AG09309 (cell line): ENCODE measurements at places on chromosomes 11 and 22.

DNA sequence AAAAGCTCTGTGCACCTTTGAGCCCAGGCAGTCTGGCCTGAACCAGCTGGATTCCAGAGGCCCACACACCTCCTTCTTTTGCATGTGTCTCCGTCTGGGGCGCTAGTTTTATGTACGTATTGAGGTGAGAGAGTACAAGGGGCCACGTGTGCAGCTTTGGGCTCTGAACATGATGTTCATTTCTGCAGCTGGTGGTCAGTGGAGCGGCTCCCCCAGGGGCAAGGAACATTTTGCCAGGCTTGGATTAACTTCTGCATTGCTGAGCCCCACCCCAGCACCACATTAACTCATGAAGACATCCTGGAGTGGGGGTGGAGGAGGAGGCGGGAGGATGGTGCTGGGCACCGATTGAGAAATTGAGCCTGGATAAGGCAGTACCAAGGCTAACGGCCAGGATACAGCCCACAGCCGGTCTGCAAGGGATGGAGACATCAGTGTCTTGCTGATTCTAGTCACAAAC is 13.8 kb downstream of the USP2 start:
- DNase-seq: no peak

DNA sequence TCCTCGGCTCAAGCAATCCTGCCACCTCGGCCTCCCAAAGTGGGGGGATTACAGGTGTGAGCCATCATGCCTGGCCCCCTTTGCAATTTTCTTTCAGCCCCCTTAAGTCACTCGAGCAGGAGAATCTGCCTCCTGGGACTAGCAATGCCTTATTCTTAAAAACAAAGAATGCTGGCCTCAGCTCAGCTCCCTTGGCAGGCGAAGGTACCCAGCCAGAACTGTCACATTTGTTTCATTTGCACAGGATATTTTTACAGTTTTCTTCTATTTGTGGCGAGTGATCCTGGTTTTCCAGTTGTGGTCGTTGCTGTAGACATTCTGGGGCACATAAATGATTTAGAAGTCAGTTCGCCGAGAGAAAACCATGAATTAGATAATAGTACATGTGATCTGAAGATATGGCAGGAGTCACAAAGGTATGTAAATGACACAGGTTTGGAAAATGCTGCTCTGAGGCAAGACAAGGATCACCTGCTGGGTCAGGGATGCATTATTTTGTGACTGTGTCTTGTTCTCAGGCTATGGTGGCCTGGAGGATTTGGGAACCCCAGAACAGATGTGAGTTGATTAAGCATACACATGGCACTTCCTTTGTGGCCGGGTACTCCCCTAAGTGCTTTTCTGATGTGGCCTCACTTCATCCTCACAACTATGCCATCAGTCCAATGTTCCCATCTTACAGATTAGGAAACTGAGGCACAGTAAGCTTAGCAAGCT is 51.2 kb upstream of the SLC22A12 start:
- DNase-seq: no peak

DNA sequence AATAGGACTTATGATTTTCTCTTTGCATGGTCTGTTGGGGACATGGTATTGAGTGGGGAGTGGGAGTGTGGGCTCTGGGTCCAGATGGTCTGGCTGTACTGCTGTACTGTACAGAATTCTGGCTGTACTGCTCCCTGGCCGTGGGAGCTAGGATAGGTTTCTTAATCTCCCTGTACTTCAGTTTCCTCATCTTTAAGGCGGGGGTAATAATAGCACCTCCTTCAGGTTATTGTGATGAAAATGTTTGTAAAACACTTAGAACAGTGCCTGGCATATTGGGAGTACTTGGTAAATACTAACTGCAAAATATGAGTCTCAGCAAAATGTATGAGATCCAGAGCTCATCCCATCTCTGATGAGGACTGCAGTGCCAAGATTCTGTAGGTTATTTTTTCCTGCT is 198.6 kb downstream of the KIF18A start:
- no peak for DNase-seq

DNA sequence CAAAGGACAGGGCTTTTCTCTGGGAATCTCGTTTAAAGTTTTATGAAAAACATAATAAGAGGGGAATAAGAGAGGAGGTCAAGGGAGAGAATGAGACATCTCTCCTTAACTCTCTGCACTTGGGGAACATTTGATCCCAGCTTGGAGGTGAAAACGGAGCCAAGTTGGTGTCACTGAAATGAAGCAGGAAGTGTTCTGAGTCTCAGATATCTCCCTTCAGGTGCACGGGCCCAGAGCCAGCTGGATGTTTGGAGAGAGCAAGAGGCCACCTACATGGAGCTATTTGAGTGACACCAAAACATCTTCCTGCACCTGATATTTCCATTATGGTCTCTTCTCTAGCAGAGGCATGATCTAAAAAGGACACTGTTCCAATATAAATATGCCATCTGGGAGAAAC is 85.7 kb downstream of the BLID start:
- no peak for DNase-seq

DNA sequence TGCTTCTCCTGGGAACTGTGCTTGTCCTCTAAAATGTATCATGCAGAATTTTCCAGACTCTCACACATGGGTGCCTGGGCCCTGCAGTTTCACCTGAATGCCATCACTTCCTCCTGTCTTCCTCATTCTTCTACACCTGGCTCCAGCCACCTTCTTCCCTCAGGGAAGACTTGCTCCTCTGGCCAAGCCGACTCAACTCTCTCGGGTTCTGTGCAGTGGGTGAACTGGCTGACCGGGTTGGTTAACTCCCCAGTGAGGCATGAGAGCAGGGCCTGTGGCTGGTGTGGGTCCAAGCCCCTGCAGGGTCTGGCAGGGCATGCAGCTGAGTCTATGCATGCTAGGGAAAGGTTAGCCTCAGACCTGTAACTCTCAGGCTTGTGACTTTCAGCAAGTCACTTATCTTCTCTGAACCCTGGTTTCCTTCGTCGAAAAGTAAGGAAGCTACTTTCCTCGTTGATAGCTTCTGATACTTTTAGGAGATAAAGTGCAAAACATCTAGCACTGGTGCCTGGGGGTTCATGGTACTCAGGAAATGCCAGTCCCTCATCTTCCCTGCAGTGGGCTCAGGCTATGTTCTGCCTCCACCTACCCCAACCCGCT is 11.9 kb downstream of the CD82 start:
- no peak for DNase-seq

- DNase-seq: no peak
Measured at GRCh38 chr11:127049486-127049885, 48.9 kb upstream of the KIRREL3 start.

- DNase-seq: no peak
Measured at GRCh38 chr11:69567951-69568808, 72.8 kb upstream of the CCND1 start.

DNA sequence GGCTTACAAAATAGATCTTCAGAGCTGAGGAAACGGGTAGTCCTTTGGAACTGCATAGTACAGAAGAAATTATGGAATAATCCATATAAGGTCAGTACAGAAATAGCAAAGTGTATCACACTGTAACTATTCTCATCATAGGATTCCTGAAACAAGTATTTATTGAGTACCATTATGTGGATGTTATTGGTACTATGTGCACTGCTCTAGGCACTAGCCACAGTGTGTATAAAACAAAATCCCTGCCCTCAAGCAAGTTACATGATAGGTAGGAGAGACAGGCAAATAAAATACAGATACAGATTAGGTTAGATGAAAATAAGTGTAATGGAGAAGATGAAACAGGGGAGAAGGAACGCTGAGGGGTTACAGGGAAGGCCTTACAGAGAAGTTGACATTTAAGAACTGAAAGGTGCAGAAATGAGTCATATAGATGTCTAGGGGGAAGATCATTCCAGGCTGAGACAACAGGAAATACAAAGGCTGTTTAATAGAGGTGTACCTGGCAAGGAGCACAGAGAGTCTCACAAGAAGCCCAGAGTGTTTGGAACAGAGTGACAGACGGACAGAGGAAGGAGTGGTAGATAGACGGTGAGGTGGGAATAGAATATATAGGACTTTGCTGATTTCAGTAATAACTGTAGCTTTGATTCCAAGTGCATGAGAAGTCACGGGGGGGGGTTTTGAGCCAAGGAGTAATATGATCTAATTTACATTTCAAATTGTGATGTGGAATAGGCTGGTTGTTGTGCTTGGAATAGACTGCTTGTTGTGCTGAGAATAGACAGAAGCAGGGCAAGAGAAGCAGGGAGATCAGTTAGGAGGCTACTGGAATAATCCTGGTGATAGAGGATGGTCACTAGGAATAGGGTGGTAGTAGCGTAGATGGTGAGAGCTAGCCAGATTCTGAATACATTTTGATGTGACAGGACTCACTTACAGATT is 13.7 kb downstream of the RNF141 start:
- DNase-seq: no peak

DNA sequence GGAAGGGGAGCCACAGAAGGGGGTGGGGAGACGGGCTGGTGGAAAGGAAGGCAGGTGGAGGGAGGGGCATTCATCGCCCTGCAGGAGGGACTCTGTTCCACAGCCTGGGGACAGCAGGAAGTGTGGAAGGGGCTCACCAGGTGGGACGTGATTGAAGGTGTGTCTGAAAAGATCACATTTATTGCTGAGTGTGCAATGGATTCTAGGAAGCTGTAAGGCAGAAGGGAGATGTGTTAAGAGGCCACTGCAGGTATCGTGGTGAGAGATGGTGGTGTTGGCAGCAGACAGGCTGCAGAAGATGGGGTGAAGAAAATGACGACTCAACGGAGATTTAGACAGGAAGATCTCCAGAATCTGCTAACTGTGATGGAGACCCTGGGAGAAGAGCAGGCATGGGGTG is 537.4 kb downstream of the MN1 start:
- no peak for DNase-seq

GRCh38 chr11:12251666-12252560 is 125.5 kb upstream of the PARVA start:
- DNase-seq: no peak

DNA sequence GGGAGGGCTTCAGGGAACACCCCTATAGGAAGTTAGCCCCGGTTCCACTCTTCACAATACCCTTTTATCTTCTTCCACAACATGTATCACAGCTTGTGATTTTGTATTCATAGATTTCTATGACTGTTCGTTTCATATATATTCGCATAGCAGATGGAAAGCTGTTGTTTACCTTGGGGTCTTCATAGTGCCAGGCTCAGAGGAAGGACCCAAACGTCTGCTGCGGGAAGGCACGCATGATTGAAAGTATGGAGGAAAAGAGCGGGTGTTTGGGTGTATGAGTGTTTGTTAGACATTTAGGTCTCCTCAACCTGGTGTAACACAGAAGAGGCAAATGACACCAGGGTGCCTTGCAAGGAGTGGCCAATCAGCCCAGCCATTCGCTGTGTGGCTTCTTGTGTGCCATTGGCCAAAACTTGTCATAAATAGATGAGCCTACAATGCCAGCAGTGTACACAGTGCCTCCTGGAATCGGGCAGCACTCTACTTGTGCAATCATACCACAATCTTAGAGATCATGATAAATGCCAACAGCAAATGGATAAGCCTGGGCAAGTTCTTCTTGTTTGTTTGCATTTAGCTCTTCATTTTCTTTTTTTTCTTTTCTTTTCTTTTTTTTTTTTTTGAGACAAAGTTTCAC is 10.9 kb upstream of the ADA2 start:
- no peak for DNase-seq

GRCh38 chr11:102767800-102768199 is 12.6 kb downstream of the MMP10 start:
- no peak for DNase-seq

GRCh38 chr11:28981381-28981780 is 873.2 kb downstream of the METTL15 start:
- no peak for DNase-seq

DNA sequence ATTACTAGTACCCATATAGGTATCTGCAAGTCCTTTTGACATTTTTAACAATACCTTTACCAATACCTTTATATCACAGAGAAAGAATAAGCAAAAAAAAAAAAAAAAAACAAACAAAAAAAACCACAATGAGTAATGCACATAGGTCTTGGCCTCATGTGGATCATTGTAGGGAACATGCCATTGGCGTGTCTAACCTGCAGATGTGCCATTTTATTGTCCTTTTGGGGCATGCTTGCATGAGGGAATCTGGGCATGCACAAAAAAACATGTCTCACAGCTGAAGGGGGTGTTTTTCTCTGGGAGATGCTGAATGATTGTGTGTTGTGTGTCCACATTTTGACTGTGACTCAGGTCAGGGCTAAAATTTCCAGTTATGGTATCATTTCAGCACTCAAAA is 361.6 kb downstream of the GUCY1A2 start:
- no peak for DNase-seq

GRCh38 chr11:9396752-9397151 is 12.3 kb downstream of the IPO7 start:
- no peak for DNase-seq

DNA sequence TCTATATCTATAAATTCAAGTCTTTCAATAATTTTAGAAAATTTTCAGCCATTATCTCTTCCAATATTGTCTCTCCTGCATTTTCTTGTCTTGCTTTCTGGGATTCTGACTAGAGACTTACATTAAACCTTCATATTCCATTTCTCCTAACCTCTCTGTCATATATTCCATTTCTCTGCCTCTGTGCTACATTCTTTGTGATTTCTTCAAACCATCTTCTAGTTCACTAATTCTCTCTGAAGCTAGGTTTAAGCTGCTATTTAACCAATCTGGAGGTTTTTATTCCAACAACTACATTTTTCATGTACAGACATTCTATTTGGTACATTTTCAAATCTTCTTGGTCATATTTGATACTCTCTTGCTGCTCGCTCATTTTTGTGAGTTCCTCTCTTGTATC is 122.5 kb downstream of the TTC28 start:
- no peak for DNase-seq

GRCh38 chr22:48416396-48417224 is 1411.1 kb downstream of the BRD1 start:
- no peak for DNase-seq

DNA sequence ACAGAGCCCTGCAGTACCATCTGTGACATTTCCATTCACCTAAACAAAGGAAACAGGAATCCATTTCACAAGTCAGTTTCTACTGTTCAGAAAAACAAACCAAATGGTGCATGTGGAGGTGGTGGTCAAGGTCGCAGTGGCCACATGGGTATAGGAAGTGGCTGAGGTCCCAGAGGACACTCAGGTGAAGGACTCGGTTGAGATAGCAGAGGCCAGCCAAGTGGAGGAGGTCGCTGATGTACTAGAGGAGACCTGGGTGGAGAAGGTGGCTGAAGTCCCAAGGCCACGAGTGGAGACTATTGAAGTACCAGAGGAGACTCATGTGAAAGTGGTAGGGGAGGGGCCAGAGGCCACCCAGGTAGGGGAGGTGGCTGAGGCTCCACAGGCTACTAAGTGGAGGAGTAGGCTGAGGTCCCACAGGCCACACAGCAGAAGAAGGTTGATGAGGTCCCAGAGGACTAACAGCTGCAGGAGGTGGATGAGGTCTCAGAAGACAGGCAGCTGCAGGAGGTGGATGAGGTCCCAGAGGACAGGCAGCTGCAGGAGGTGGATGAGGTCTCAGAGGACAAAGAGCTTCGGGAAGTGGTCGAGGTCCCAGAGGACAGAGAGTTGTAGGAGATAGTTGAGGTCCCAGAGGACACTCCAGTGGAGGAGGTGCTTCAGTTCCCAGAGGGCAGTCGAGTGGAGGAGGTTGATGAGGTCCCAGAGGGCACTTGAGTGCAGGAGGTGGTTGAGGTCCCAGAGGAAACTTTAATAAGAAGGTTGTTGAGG is 40.2 kb downstream of the ZNF195 start:
- no peak for DNase-seq

GRCh38 chr11:35131886-35132285 is 7.1 kb upstream of the CD44 start:
- no peak for DNase-seq
